ENCODE measurements at places on chromosomes 5 and 9.

DNA sequence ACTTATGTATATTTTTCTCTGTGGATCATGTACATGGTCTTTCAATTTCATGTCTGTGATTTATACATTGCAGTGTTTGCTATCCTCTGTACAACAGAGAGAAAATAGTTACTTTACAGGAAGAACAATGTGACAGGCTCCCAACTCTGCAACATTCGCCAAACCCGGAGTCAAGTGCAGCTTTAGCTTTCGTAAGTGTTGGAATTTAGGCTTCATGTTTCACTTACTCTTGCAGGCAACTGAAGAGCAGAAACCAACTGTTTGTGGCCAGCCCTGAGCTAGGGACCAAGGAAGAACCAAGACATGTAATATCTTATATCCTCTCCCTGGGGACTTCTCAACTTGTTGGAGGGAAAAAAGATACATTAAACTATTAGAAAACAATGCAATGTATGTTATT, 147.9 kb downstream of the C5orf15 start:
- DNase-seq: peak; percentile 79

GRCh38 chr5:113117543-113118115, 141.0 kb downstream of the DCP2 start:
- no peak for DNase-seq

GRCh38 chr9:1709347-1709746, 305.8 kb upstream of the SMARCA2 start:
- no peak for DNase-seq

DNA sequence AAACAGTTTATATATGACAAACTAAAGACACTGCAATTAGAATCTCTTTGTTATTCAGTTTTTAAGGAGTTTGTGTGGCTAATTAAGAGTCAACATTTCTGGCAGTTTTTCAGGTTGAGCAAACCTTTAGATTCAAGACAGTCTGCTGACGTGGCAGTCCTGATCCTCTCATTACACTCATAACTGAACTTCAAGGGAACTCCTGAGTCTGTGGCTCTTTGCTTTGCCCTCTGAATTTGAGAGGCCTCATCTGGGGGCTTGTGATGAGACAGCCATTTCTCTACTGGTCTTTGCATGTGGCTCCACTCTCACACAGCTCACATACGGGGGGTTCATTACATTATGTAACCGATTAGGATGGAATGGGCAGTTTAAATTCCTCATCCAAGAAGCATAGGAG, 182.9 kb upstream of the MEF2C start:
- DNase-seq: peak; percentile 18

DNA sequence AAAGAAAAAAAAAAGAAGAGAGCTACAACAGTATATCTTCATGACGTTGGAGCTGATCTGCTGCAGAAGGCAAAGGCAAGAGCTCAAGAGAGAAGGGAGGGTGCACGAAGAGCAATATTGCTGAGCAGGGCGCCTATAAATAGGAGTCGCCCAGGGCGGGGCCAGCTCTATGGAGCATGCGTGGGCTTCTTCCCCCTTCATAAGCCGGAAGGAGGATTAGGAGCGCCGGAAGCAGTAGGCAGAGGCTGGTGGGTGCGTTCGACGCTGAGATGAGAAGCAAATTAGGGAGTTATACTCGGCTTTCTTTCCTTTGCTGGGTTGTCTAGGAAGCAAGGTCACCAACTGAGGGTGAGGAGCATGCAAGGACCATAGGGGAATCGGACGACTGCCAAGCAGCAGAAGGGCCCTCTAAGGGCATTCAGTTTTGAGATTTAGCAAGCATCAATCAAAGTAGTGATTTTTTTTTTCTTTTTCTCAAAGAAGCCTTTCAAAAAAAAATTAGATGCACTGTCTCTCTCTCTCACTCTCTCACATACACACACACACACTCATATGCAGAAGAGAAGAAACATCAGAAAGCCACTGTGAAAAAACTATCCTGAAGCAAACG, 496.7 kb downstream of the ENC1 start:
- no peak for DNase-seq

GRCh38 chr5:122200450-122200849, 71.1 kb downstream of the ZNF474 start:
- DNase-seq: no peak

DNA sequence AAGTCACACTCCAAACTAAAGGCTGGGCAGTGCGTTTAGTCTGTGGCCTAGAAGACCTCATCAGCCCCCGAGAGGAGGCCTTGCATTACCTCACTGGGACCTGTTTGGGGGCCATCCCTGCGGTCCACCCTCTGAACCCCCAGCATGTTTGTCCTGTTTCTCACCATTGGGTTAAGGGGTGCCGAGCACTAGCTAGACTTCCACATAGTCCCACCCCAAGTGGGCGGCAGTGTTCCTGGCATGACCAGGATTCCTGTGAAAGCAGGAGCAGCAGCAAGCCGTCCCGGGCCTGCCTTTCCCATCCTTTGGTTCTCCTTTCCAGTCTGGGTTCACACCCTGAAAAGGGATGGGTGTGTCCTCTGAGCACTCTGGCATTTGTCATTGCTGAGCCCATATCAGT, 26.6 kb upstream of the SAP30L start:
- DNase-seq: no peak

- peak; percentile 37 for DNase-seq
Measured at GRCh38 chr5:90161414-90161813, 248.1 kb downstream of the CETN3 start.

DNA sequence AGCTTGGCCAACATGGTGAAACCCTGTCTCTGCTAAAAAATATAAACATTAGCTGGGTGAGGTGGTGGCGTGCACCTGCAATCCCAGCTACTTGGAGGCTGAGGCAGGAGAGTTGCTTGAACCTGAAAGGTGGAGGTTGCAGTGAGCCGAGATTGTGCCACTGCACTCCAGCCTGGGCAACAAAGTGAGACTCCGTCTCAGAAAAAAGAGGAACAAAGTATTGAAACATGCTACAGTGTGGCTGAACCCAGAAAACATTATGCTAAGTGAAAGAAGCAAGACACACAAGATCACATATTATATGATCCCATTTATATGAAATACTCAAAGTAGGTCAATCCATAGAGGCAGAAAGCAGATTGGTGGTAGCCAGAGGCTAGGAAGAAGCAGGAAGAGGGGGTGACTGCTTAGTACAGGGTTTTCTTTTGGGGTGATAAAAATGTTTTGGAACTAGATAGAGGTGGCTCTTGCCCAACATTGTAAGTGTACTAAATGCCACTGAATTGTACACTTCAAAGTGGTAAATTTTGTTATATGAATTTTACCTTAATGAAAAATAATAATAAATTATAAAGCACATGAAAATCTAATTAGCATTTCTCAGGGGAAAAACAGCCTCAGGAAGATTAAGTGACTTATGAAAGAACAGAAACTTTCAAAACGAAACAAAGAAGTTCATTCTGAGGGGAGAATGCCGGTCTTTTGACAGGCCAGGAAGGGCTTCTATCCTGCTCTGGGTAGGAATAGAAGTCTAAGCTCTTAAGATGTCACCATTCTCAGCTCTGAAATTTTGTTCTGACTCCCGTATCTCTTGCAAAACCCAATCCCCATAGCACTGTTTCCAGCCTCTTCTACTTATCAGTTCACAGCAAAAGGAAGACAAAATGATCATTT, 161.1 kb upstream of the TBCA start:
- DNase-seq: no peak

GRCh38 chr5:115702025-115702424, 76.2 kb upstream of the TMED7 start:
- DNase-seq: peak; percentile 10

GRCh38 chr5:99179206-99179605, 250.4 kb upstream of the CHD1 start:
- DNase-seq: no peak

- DNase-seq: no peak
Measured at GRCh38 chr9:125125523-125125922, 17.8 kb downstream of the SCAI start.

- peak; percentile 77 for DNase-seq
Measured at GRCh38 chr5:160197341-160198144, 31.8 kb upstream of the FABP6 start.

GRCh38 chr5:160269017-160269416, 39.7 kb downstream of the FABP6 start:
- peak; percentile 43 for DNase-seq

GRCh38 chr5:58204966-58205365, 254.9 kb downstream of the PLK2 start:
- DNase-seq: no peak

All from eye (tissue), 1 donor.